ENCODE measurements at places on chromosomes 16 and 17. TPM values are rescaled to one million over a fixed set of nuclear protein-coding genes. Genes with fewer than 3 reads are reported as not detected.

NAA60 gene
- total RNA-seq, result 5.6 TPM

CXCL16 gene
- 0.28 TPM for total RNA-seq

KRT40 gene
- not detected for total RNA-seq

DNA sequence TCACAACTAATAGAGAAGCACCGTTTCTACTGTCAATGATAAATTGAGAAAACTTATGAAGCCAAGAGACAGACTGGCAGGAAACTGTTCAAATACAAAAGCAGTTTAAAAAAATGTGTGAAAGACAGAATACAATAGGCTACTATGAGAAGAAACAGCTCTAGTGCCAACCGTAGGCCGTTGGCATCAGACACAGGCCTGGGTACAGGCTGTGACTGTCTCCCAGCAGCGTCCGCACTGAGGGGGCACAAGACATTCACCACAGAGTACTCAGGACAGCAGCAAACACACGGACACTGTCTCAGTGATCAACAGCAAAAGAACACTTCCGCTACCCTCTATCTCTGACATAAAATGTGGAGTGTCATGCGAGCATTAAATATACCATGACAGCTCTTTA, 7.8 kb upstream of the C1QBP start:
- no peak overlapping the region for H3K27ac ChIP-seq
- DNase-seq, result no peak
- H3K4me3 ChIP-seq, result no peak overlapping the region
- H3K4me1 ChIP-seq, result no peaks in the 10 kb centered on the region
- H3K36me3 ChIP-seq, result peaks cover 36% of the 10 kb centered on the region

GRCh38 chr17:58641887-58642311, 49.9 kb downstream of the TEX14 start:
- no peaks in the 10 kb centered on the region for H3K27me3 ChIP-seq
- no peak overlapping the region for H3K27ac ChIP-seq
- DNase-seq, result no peak
- H3K36me3 ChIP-seq, result no peaks in the 10 kb centered on the region
- no peak overlapping the region for H3K4me3 ChIP-seq
- H3K4me1 ChIP-seq, result peaks cover 3% of the 10 kb centered on the region

- H3K36me3 ChIP-seq, result peaks cover 18% of the 10 kb centered on the region
- DNase-seq, result no peak
- no peak overlapping the region for H3K4me3 ChIP-seq
- no peaks in the 10 kb centered on the region for H3K27me3 ChIP-seq
- H3K27ac ChIP-seq, result no peak overlapping the region
Observed at GRCh38 chr17:19333736-19334290, 28.7 kb downstream of the B9D1 start.

SLC16A3 gene
- total RNA-seq, result 49.1 TPM

RAC3 gene
- 5.7 TPM for total RNA-seq

WDR81 gene
- 3.0 TPM for total RNA-seq

- no peak overlapping the region for H3K4me3 ChIP-seq
- no peak overlapping the region for H3K27ac ChIP-seq
- DNase-seq, result no peak
- H3K27me3 ChIP-seq, result peaks cover 25% of the 10 kb centered on the region
- no peaks in the 10 kb centered on the region for H3K36me3 ChIP-seq
Observed at GRCh38 chr17:74194682-74195081, 8.8 kb upstream of the RPL38 start.

GRCh38 chr17:40528692-40529417, 27.4 kb upstream of the TNS4 start:
- H3K27me3 ChIP-seq, result no peaks in the 10 kb centered on the region
- H3K4me1 ChIP-seq, result peaks cover 24% of the 10 kb centered on the region
- no peak overlapping the region for H3K4me3 ChIP-seq
- DNase-seq, result no peak
- no peak overlapping the region for H3K27ac ChIP-seq
- no peaks in the 10 kb centered on the region for H3K36me3 ChIP-seq

CMIP gene
- total RNA-seq, result 3.2 TPM

GRCh38 chr17:44376124-44376523, 12.5 kb upstream of the FAM171A2 start:
- H3K27ac ChIP-seq, result no peak overlapping the region
- peaks cover 2% of the 10 kb centered on the region for H3K4me1 ChIP-seq
- peak; percentile 10 for DNase-seq
- H3K4me3 ChIP-seq, result no peak overlapping the region
- H3K36me3 ChIP-seq, result no peaks in the 10 kb centered on the region

KREMEN2 gene
- not detected for total RNA-seq

- H3K4me3 ChIP-seq, result no peak overlapping the region
- no peak for DNase-seq
- peaks cover 14% of the 10 kb centered on the region for H3K4me1 ChIP-seq
- H3K27ac ChIP-seq, result no peak overlapping the region
- H3K36me3 ChIP-seq, result no peaks in the 10 kb centered on the region
Observed at GRCh38 chr16:85528528-85529387, 84.4 kb upstream of the GSE1 start.

DNA sequence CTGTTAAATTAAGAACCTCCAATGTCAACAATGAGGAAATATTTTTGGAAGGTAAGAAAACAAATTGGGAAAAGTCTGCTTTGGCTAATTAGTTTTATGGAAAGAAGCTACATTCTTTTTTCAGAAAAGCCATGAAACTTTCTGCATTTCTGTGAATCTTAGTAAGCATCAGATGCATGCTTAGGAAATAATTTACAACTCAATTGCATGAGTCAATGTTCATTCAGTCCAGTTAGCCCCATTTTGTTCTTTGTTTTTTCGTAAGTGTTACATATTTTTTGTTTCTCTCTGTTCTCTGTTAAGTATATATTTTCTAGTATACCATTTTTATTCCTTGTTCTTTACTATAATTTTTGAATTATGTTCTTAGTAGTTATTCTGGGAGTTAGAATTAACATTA, 195.2 kb upstream of the KIF2B start:
- no peak overlapping the region for H3K27ac ChIP-seq
- peak; percentile 69 for DNase-seq
- H3K4me1 ChIP-seq, result no peaks in the 10 kb centered on the region
- H3K4me3 ChIP-seq, result no peak overlapping the region
- H3K27me3 ChIP-seq, result no peaks in the 10 kb centered on the region

PIRT gene
- total RNA-seq, result not detected

DNA sequence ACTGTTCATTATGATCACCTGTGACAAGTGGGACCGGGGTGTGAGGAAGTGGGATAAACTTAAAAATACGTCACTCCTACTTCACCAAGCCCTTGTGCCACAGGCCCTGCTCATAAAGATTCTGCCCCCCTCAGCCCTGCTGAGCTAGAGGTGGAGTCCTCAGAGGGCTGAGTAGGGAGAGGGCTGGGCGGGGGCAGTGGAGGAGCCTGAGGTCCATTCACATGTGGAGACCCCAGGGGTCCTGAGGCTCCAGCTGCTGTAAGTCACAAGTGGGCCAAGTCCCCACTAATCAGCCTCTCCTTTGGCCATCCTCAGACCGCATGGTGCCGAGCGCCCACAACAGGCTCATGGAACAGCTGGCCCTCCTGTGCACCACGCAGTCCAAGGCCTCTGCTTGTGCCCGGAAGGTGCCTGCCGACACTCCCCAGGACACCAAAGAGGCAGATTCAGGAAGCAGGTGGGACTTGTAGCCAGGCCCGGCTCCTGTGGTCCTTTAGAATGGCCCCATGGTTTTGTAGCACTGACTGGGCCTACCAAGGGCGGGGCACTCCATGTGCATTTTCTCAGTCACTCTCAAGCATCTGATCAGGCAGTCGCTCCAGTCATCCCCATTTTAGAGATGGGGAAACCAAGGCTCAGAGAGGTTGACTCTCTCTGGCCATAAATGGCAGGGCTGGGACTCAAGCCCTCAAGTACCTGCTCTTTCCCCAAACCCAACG, 10.4 kb downstream of the DNAAF8 start:
- no peaks in the 10 kb centered on the region for H3K36me3 ChIP-seq
- H3K27me3 ChIP-seq, result no peaks in the 10 kb centered on the region
- H3K27ac ChIP-seq, result no peak overlapping the region
- H3K4me3 ChIP-seq, result no peak overlapping the region

- H3K36me3 ChIP-seq, result no peaks in the 10 kb centered on the region
- no peak for DNase-seq
- no peaks in the 10 kb centered on the region for H3K27me3 ChIP-seq
- no peaks in the 10 kb centered on the region for H3K4me1 ChIP-seq
- no peak overlapping the region for H3K27ac ChIP-seq
Observed at GRCh38 chr17:74604200-74604599, 12.1 kb upstream of the CD300LD start.

C17orf100 gene
- total RNA-seq, result 0.28 TPM

DNA sequence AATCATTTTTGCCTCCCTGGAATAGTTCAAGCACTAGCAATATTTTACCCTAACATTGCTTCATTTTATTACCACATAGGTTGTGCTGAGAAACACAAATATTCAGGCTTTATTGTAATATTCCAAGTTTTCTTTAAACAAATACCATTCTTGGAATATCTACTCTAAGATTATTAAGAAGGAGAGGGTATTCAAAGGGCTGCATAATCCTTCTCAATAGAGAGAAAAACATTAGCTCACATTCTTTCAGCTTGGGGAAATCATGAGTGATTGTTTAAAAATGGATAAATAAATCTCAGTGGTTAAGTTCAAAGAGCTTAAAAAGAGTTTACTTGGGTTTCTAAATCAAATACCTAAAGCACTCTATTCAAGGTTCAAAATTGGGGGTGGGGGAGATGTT, 111.9 kb upstream of the CORO6 start:
- H3K27ac ChIP-seq, result peak overlapping the region; percentile 96
- no peak overlapping the region for H3K4me3 ChIP-seq
- H3K36me3 ChIP-seq, result no peaks in the 10 kb centered on the region
- peak; percentile 49 for DNase-seq
